G401 (cell line): ENCODE measurements at places on chromosomes 2 and 18. TPM values are rescaled to one million over a fixed set of nuclear protein-coding genes. Genes with fewer than 3 reads are reported as not detected.

The SLC23A3 gene
- not detected in 2 replicates for total RNA-seq

DNA sequence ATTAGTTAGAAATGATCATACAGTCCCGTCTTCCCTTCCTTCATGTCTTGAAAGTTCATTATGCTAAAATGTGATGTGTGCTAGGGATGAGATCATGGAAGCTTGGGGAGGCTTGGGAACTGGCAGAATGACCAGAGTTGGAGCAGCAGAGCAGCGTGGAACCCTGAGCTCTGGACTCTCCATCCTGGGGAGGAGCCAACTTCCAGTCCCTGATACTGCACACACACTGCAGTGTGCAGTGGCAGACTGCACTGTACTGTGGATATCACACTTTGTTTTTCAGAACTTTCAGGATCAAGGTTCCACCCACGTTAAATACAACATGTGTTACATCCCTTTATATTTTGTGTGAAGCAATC lies 27.3 kb upstream of the GREB1 start:
- DNase-seq, result no peak

DNA sequence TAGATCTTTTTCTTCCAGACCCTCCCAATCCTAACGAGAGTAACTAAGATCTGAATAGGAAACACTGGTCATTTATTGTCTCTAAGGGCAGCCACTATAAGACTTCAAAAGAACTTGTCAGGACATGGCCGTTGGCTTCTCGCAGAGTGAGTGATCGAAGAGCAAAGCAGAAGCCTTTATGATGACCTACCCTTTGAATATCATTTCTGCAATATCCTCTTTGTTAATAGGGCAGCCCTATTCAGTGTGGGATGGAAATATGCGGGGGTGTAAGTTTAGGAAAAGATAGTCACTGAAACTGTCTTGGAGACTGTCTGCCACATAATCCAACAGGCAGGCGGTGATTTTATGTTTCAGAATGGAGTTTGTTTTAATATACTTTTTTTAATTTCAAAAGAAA lies 70.9 kb downstream of the FBXO36 start:
- DNase-seq, result no peak

DNA sequence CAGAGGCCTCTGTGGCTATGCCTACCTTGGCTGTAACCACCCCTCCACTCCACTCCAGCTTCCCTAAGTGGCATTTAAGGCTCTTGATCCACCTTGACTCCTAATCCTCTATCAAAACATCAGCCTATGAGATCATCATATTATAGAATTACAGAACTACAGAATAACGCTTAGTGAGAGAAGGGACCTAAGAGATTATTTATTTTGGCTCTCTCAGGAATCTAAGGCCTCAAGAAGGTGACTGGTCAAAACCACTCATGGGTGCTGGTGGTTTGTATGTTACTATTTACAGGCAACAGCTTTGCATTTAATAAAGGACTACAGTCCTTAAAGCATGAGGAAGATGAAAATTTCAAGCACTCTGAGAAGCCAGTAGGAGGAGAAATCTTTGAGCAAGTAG lies 118.8 kb downstream of the FSHR start:
- no peak for DNase-seq
